Renal pelvis (tissue), 12 donors: ENCODE measurements at places on chromosomes 7 and 10.
A peak's percentile ranks its signal among the peaks of the same experiment; 100 is the strongest.

DNA sequence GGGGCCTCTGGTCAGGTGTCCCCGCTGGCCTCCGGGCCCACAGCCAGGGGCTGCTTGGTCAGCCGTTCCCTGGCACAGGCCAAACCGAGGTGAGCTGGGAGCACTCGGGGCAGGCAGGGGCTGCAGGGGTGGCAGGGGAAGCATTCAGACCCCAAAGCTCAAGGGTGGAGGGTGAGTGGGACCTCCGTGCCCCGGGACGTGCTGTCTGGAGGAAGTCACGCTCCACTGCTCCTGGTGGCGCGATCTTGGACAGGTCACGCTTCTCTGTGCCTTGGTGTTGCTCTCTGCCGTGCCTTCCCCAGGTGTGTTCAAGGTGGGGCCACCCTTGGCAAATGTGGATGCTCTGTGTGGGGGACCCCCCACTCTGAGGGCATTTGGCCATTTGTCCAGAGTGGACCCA lies 24.6 kb upstream of the ELFN1 start:
- DNase-seq = no peak

GRCh38 chr7:101550641-101551541 lies 78.2 kb downstream of the MYL10 start:
- no peak for DNase-seq

- no peak for DNase-seq
These were observed 274.6 kb downstream of the KCND2 start for GRCh38 chr7:120547605-120548004.

GRCh38 chr7:44767912-44768627 lies 19.4 kb downstream of the ZMIZ2 start:
- peak; percentile 79 for DNase-seq

DNA sequence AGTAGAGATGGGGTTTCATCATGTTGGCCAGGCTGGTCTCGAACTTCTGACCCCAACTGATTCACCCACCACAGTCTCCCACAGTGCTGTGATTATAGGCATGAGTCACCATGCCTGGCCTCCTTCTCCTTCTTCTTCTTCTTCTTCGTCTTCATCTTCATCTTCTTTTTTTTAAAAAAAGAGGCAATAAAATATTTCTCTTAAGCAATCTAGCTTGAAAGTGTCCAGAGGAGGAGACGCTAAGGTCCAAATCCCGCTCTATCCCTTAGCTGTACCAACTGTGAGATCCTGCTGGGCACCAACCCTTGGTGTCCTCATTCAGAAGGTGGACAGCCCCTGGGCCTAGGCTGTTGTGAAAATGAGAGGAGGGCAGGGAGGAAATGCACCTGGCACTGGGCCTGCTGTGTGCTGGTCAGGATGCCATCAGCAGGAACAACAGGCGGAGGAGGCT lies 13.9 kb upstream of the PSAP start:
- DNase-seq = no peak

DNA sequence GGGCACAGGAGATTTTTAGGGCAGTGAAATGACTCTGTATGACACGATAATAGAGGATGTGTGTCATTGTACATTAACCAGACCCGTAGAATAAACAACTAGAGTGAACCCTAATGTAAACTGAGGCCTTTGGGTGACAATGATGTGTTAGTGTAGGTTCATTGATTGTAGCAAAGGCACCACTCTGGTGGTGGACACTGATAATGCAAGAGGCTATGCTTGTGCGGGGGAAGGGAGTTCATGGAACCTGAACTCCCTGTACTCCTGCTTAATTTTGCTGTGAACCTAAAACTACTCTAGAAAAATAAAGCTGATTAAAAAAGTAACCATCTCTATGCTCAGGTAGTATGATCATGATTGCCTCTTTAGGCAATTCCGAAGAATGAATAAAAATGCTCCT lies 96.3 kb upstream of the VIPR2 start:
- DNase-seq = no peak

DNA sequence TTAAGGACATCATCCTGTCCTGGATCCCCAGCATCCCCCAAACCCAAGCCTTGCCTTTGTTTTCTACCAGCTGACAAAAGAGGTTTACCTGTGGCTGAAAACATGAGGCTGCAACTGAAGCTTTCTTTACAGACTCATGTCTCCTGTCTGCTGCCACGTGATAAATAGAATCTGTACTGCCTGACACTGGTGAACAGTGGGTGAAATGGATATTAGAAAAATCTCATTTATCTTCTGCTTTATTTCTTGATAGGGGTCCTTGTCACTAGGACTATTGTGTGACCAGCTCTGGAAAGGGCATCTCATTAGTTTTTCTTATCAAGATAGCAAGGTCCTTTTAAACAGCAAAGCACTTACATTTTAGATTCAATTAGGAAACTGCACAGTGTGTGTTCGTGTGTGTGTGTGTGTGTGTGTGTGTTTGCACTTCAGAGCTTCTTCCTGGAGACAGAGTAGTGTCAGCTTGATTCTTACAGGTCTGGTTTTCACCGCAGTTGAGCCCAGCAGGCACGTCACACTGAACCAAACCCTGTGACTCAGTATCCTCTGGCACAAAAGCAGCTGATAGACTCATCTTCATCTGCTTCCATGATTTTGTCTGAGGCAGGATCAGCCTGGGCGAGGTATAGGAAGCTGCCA lies 373.5 kb upstream of the CELF2 start:
- DNase-seq = no peak

DNA sequence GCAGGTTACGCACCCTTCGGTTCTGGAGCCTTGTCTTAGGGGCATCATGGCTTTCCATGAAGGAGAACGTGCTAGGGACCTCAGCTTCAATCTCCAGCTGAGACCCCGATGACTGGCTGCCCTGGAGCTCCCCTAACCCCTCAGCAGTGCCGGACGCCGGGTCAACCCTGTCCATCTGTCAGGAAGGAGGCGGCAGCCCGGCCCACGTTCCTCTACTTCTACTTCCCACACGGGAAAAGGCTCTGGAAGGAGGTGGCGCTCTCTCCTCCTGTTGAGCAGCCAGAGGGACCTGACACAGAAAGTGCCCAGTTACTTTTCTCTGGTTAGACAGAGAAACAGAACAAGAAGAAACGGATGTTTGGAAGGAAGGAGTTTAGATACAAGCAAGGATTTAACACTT lies 87.4 kb downstream of the DYNC2I1 start:
- DNase-seq = no peak

- no peak for DNase-seq
These were observed 67.7 kb downstream of the HK1 start for GRCh38 chr10:69345890-69346474.

DNA sequence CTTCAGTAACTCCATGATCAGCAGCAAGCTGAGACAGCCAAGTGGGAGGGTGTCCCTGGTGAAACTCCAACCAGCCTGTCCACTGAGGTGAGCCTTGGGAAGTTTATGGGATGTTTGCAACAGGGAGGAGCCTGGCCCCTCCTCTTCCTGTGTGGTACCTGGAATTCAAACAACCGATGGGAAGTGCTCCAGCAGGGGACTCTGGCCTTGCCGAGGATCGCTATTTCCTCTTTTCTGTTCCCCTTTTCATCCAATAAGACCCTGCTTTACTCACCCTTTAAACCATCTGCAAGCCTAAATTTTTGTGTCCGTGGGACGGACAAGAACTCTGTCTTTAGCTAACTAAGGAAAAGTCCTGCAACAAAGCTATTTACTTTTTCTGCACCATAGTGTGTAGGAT lies 491.1 kb upstream of the ZMIZ1 start:
- DNase-seq = no peak

DNA sequence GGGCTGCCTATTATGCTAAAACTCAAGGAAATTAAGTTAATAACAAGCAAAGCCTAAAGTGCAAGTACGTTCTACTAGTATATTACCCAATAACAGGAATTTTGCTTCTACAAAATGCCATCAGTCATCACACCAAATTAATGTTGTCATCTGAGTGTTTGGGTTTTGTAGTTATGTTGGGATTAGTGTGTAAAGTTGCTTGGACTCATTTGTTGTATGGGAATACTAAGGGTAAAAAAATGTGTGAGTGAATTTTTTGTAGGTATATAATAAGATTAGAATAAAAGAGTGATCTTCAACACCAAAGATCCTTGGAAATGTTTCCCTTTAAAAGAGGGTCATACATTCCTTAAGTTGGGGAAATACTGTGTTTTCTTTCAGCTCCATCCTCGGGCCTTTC lies 38.6 kb downstream of the NRP1 start:
- no peak for DNase-seq

GRCh38 chr7:140719721-140720120 lies 23.2 kb downstream of the NDUFB2 start:
- no peak for DNase-seq
